ENCODE measurements at places on chromosomes 11 and 22.

GRCh38 chr22:29795663-29796062 lies 28.5 kb downstream of the UQCR10 start:
- DNase-seq, result no peak

- DNase-seq, result no peak
These were observed 1.1 kb upstream of the ABCG4 start for GRCh38 chr11:119147604-119148333.

DNA sequence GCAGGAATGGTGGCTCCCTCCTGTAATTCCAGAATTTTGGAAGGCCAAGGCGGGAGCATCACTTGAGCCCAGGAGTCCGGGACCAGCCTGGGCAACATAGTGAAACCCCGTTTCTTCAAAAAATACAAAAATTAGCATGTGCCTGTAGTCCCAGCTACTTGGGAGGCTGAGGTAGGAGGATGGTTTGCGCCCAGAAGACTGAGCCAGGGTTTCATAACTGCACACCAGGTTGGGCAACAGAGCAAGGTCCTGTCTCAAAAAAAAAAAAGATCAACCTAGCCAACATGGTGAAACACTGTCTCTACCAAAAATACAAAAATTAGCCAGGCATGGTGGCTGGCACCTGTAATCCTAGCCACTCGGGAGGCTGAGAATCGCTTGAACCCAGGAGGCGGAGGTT lies 6.4 kb downstream of the A4GALT start:
- DNase-seq, result no peak

- DNase-seq, result no peak
These were observed 172.0 kb upstream of the NTM start for GRCh38 chr11:131198161-131199014.

DNA sequence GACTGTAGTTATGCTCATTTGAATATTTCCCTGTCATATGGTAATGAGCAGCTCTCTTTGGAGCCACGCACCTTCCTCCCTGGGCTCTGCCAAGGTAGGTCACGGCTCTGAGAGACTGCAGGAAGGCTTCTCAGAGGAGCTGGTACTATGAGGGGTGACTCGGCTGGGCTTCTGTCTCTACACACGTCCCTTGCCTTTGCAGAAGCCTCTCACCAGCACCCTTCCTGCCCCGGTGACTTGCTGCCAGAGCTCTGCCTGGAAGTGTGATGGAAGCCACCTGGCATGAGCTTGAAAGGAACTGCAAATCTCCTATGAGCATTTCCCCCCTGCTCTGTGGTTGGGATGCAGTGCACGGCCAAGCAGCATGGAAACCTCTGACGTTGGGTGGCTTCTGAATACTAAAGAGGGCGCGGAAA lies 74.2 kb downstream of the KIRREL3 start:
- no peak for DNase-seq

DNA sequence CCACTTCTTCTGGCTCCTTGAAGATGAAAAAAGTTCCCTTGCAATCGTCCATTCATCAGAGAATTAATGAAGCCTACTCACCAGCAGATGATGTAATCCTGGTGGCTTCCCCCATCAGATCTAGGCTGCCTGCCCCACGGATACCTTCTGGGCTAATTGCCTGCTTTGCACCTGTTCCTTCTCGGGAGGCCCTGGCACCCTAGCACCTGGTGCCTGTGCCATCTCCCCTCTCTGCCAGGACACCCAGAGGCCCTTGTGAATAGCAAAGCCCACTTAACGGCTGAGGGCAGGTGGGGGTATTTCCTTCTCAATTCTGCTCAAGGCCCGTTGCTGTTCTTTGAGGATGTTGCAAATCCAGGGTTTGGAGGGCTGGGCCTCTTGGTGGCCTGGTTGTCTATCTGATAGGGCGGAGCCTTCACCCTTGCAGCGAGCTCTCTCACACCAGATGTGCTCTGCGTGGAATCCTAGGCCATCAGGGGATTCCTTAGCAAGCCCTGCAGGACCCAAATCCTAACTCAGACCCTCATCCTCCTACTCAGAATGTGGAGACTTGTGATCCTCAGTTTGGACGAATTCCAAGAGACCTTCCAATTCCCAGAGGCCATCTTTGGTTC lies at the start of gene LMO2:
TSS of gene LMO2 (minus strand) at position 363 of the 614 bp plus-strand sequence. CDS start 22,360 bp downstream, outside the sequence.
- no peak for DNase-seq

DNA sequence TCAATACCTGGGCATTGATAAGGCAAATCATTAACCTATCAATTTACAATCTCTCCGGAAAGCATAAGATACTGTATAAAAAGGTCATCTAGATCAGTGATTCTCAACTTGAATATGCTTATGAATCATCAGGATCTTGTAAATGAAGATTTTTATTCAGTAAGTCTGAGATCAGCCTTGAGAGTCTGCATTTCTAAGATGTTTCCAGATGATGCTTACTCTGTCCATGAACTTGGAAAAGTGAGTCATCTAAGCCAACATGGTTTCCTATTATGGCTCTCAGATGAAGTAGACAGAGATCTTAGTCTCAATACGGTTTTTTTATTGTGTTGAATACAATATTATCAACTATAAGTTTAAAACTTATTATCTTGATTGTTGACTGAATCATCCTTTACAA lies 226.4 kb upstream of the KIRREL3 start:
- DNase-seq, result no peak

DNA sequence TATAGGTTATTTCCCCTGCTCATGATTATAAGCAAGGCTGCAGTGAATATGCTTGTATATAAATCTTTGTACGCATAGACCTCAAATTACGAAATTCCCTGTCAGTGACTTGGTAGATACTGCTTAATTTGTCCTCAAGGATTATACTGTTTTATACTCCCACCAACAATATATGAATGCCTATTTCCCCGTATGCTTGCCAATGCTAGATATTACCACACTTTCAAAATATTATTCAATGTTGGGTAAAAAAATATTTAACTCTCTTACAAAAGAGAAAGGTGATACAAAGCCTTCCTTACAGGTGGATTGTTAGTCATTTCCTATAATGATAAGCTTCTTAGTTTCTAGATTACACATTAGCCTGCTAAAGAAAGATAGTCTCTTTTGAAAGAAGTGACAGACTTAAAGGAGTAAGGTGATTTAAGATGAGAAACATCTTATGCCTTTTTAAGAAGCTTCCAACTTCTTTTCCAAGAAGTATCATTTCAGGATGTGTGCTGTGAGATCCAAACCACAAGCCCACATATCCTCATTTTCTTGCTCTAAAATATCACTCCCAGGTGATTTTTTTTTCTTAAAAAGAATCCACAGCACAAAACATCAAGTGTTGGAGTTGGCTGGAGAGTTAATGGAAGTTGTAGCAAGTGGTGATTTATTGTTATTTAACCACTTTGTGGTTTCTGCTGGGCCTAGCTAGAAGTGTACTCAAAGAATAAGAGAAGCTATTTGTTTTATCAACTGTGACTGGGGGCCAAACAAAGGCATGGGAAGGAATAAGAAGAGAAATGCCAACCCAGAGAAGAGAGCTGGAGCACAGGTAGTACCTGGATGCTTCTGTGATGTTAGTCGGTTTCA lies 59.2 kb downstream of the BARX2 start:
- DNase-seq, result no peak

DNA sequence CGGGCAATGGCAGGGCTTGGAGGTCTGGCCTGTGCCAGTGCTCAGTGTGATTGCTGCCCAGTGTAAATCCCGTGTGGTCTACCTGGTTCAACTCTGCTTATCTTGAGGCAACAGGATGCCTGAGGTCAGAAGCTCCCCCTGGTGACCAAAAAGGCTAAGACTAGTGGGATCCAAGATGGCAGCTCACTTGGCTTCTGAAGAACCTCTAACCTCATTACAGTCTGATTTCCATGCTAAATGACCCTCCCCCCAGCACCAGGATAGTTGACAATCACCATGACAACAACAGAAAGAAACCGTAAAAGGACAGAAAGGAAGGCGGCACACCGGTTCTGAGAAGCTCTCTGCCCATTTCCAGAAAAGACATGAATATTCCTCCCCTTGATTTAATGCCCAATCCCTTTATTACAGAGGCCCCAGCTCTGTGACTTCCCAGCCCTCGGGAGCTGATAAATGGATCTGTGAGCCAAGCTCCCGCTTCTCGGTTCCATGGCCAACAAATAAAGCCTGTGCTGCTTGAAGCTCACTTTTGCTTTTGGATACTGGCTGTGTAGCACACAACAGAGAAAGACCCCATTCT lies 398.4 kb downstream of the CTTN start:
- DNase-seq, result no peak

GRCh38 chr11:82930229-82930628 lies 28.7 kb downstream of the DDIAS start:
- DNase-seq, result no peak

GRCh38 chr11:18772211-18772610 lies 19.4 kb downstream of the PTPN5 start:
- no peak for DNase-seq

DNA sequence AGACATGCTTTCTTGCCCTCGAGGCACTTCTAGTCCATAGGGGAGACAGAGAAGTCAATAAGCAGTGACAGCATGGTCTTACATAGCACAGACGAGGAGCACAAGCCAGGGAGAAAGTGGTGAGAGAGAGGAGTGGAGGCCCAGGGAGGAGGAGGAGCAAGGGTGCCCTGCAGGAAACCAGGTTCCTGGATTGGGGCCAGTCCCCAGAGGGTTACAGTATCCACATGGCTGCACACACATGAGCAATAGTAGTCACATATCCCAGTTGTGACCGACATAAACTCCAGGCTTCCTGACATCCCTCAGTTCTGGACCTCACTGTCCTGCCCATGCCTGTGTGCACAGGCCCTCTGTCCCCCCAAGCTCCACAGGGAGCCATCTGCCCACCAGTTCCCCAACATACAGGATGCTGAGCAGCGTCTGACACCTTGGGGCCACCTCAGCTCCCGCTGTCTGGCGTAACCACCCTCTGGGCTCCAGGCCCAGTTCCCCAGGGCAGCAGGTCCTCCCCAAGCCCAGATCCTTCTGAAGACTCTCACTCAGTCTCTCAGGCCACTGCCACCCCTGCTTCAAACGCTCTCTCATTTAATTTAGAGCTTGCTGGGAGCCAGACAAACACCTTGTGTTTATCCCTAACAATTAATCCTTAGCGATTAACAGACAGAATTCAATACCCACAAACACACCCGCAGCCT lies 53.7 kb downstream of the DSCAML1 start:
- no peak for DNase-seq

DNA sequence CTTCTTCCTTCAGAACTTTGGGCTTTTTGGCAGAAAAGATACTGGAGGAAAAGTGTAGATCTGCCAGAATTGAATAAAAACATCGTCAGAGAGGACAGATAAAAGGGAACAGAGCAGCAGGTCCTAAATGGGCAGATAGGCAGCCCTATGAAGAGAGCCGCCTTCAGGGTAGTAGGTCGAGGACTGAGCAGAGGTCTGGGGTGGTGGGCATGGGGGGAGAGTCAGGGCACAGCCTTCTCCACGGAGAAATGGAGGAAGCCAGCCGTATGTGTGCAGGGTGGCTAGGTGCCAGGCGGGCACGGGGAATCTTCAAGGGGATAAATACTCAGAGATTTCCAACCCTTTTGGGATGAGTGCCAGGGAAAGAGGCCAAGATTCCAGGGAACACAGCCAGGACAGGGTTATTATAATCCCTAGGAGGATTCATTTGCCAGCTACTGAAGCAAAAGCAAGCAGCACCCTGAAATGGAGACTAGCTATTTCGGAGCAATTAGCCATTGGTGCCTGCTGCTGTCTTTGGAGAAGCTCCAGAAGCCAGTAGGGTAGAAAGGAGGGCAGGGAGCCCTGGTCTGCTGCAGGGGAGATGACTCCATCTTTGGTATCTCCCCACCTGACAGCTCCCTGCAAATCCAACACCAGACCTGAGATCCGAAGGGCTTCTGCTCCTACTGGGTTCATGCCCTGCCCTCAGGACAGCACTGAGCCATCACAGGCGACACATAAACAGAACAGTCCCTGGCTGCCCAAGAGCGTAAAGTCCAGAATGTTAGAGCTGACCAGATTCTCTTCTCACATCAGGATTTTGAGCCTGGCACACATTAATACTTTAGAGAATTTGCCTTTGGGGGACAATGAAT lies 174.5 kb upstream of the NTM start:
- DNase-seq, result no peak

DNA sequence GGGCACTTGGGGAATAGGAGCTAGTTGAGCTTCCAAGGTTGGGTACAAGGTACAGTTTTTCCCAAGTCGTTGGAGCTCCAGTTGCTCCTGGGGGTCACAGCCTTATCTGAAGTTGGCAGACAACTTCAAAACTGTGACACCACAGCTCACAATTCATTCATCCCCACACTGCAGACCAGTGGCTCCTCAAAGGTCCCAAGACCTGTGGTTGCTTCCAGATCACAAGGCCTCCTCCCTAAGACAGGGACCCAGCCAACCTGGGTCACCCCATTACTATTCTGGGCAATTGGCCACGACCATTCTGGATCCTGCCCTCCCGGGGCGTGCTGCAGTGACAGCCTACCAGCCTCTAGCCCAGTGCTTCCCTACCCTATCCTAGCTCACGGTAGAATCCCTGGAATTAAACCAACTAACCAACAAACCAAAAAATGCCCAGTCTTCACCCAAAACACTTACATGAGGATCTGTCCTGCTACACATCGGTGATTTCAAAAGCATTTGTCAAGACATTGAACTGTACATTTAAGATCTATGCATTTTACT lies 862 bp upstream of the PDXP start:
- DNase-seq, result no peak

- no peak for DNase-seq
These were observed 83.8 kb upstream of the KCNQ1OT1 start for GRCh38 chr11:2783536-2784082.

DNA sequence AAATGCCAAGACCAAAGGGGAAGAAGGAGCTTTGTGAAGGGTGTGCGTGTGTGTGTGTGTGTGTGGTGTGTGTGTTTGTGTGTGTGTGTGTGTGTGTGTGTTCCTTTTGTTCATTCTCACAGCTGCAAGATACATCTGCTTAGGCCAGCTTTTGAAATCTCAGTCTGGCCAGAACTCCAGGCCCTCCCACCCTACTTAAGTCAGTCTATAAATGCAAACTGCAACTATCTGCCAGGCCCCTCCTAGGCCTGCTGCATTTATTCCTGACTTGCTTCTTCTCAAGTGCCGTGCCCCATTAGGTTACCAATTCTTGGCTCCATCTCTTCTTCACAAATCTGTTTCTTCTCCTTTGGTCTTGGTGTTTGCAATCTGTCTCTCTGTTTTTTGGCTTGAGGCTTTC lies 21.6 kb upstream of the RIC3 start:
- no peak for DNase-seq

GRCh38 chr11:69938206-69938605 lies 119.0 kb upstream of the FGF3 start:
- no peak for DNase-seq

DNA sequence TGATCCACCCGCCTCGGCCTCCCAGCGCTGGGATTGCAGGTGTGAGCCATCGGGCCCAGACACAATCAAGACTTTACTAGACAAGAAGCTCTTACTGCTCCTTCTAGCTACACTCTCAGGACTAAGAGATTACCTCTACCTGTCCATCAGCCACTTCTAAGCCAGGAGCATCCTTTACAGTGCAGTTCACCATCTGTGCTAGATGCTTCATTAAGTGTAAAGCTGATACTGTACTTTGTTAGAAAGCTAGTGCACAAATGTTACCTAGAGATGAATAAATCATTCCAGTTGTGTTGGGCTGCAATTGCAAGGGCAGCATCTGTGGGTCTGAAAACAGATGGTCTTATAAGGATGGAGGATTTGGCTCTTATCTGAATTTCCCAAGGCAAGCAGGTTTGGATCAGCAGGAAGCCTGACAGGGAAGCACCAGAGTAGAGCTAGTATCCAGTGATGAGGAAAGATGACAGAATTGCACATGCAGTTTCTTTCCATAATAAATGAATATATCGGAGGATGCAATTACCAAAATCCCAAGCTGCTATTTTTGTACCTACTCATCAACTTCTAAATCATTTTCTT lies 58.3 kb downstream of the FAM168A start:
- DNase-seq, result no peak

GRCh38 chr11:111299101-111300026 lies 1.0 kb downstream of the POU2AF3 start:
- DNase-seq, result no peak
